Smooth muscle cell of the pulmonary artery (primary cell): ENCODE measurements at places on chromosomes 12 and 14. TPM values are rescaled to one million over a fixed set of nuclear protein-coding genes. Genes with fewer than 3 reads are reported as not detected.

CHMP4A gene
- total RNA-seq: 21.8 and 24.1 TPM in 2 replicates

TMEM233 gene
- total RNA-seq: 0.91 and 6.7 TPM in 2 replicates

ARHGAP9 gene
- 0.07 and 0.33 TPM in 2 replicates for total RNA-seq

HOXC11 gene
- not detected in 2 replicates for total RNA-seq

SMOC1 gene
- 0.26 and 12.9 TPM in 2 replicates for total RNA-seq

TAS2R42 gene
- total RNA-seq: not detected in 2 replicates

TAS2R50 gene
- total RNA-seq: 2.9 and 6.5 TPM in 2 replicates

TAC3 gene
- not detected in 2 replicates for total RNA-seq

CELA1 gene
- not detected in 2 replicates for total RNA-seq

EIF2S3B gene
- total RNA-seq: 0.65 and 14.8 TPM in 2 replicates

PMCH gene
- total RNA-seq: 0.30 and 0.39 TPM in 2 replicates

SAMD15 gene
- 1.4 and 1.7 TPM in 2 replicates for total RNA-seq

EID3 gene
- 8.9 and 14.2 TPM in 2 replicates for total RNA-seq

AQP2 gene
- 0.07 TPM in 1 of 2 replicates, not detected in the other for total RNA-seq

TOMM20L gene
- not detected in 2 replicates for total RNA-seq

ESRRB gene
- not detected in 2 replicates for total RNA-seq

FITM1 gene
- 0.20 TPM in 2 replicates for total RNA-seq

PPM1H gene
- total RNA-seq: 2.5 and 2.9 TPM in 2 replicates

ADCY6 gene
- 107 and 144 TPM in 2 replicates for total RNA-seq

TESPA1 gene
- not detected in 2 replicates for total RNA-seq

PLBD1 gene
- total RNA-seq: 0.86 and 1.7 TPM in 2 replicates
